ENCODE measurements at places on chromosomes 6 and 20.

- no peak for DNase-seq
Measured at GRCh38 chr6:14365393-14365792, 247.8 kb downstream of the CD83 start.

DNA sequence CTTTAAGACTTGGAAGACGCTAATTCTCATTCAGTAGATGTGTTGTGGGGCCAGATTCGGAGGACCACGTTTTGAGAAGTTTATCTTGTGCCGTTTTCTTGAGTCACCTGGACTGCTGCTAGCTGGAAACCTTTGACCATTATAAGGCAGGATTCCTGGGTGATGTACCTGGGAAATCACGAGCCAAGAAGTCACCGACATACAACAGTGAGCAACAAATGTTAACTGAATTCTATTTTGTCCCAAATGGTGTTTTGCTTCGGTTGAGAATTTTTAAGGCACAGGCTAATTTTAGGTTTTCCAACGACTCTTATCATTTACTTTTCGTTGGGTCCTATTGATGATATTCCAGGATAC lies 93.4 kb upstream of the BTN3A2 start:
- no peak for DNase-seq

GRCh38 chr6:149440735-149441671 lies 40.9 kb downstream of the SUMO4 start:
- DNase-seq: no peak

- no peak for DNase-seq
Measured at GRCh38 chr6:161186173-161186769, 87.6 kb downstream of the AGPAT4 start.

DNA sequence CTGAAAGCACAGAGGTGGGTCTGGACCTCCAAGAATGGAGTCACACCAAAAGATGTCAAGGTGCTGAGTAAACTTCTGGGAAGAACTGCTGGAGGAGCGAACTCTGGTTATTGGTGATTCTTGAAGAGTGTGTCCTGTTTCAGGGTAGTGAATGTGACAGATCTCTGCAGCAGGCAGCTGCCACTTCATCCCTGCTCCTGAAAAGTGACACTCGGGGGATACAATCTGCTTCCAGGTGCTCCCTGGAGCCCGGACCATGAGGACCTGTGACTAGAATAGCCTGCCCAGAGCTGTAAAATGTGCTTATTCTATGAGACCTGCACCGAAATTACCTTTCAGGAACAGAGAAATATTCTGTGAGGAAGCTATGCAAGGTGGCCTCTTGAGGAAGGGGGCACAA lies 191.1 kb downstream of the FOXC1 start:
- no peak for DNase-seq

DNA sequence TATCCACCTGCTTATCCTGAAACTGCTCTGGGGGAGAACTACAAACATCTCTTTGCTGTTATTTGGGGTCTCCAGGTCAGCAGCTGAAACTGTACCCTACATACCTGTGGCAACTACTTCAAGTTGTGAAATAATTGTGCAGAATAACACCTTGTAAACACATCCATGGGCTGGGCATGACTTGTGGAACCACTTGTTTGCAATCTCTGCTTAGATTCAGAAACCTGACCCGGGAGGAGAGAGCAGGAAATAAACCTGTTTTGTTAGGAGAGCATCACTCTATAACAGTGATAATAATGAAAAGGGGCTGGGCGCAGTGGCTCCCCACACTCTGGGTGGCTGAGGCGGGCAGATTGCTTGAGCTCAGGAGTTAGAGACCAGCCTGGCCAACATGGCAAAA lies 183.1 kb downstream of the NFATC2 start:
- no peak for DNase-seq

DNA sequence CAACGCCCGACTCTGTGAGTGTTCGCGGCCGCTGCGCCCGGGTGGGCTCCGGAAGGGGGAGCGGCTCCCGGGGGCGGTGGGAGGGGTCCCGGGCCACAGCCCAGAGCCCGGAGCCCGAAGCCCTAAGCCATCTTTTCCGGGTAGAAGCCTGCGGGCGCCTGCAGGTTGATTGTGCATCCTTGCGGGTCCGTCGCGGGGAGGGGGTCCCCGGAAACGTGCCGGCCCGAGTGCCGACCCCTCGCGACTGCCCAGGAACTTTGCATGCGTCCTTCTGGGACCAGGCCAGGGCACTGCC lies 413 bp downstream of the PTPRA start:
- no peak for DNase-seq

DNA sequence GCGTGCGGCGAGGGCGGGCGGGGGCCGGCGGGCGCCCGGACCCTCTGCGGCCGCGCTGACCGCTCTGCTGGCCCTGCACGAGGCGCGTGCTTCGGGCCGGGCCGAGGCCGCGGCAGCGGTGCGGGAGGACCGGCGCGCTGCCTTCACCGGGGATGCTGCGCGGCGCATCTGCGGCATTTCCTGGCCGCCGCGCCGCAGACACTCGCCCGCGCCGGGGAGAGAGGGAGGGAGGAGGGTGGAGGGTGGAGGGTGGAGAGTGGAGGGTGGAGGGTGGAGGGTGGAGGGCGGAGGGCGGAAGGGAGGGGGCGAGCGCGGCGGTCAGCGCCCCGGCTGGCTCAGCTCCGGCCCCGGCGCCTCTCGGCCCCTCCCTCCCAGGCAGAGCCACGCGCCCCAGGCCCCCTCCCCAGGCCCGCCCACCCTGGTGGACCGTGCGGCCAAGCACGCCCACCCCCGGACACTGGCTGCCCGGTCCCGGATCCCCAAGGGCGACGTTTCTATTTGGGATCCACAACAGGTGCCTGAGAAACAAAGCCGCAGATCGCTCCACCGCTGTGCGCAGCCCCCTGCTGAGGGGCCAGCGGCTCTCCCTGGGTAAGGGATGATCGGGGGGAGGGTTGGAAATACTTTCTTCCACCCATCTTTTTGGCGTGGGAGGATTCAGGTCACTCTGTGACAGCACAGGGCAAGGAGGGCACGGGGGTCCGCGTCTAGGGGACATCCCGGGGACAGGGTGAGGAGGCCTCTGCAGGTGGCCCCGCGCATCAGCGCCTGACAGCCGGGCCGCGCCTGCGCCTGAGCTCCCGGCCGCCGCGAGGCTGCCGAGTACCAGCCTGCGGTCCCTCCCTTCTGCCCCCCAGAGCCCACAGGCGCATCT lies 111.2 kb upstream of the BEND6 start:
- DNase-seq: no peak

DNA sequence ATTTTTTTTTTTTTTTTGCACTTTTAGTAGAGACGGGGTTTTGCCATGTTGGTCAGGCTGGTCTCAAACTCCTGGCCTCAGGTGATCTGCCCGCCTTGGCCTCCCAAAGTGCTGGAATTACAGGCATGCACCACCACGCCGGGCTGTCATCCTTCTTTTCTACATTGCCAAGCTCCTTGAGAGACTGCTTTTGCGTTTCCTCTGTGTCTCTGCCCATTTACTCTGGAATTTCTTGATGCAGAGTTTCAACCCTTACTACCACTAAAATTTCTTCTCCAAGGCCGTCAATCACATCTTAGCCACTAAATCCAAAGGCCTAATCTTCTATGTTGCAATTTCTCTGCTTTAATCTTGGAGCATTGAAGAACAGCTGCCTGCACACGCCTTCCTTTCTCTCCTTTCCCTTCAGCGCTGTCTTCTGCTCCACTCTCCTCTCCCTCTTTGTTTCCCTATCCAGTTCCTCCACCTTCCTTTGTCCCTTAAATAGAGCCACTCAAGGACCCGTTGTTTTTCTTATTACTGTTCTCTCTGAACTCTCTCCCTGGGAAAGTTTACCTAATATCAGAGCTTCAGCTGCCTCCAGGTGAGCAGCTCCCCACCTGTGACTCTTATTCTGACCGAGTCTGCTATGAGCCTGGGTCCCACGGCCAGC lies 98.8 kb downstream of the SLC35B3 start:
- DNase-seq: no peak

DNA sequence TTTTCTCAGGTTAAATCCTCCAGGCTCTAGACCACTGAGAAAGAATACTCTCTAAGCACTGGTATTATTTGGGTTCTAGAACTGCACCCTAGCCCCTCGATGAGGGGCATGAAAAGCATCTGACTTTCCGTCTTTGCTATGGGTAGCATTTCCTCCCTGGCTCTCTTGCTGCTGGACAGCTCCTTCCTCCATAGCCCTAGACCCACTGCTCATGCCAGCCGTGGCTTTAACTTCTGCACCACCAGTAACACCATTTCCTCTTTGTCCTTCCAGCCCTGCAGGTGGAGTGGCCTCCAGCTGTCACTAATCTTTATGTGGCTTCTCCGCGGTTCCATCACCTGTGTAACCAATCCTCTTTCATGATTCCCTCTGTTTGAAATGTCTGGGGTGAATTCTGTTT lies 194.9 kb downstream of the SCP2D1 start:
- DNase-seq: no peak

DNA sequence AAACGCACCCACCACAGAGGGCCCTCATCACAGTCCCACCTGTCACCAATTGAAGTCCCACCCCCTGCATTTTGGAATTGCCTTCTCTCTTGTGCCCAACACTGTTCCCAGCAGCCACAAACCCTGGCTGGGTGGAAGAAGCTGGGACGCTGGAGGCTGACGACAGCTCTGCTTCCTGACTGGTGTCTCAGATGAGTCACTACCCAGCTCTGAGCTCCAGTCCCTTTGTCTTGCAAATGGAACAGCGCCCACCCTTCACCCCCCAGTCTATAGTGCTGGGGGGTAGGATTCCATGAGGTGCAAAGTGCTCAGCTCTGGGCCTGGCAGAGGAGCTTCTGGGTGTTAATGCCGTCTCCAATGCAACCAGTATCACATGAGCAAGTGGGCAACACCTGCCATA lies 85.3 kb downstream of the DLGAP4 start:
- DNase-seq: no peak

GRCh38 chr20:48247961-48248360 lies 462.7 kb upstream of the SULF2 start:
- DNase-seq: no peak

GRCh38 chr6:151705993-151706733 lies 101.3 kb upstream of the ESR1 start:
- no peak for DNase-seq

DNA sequence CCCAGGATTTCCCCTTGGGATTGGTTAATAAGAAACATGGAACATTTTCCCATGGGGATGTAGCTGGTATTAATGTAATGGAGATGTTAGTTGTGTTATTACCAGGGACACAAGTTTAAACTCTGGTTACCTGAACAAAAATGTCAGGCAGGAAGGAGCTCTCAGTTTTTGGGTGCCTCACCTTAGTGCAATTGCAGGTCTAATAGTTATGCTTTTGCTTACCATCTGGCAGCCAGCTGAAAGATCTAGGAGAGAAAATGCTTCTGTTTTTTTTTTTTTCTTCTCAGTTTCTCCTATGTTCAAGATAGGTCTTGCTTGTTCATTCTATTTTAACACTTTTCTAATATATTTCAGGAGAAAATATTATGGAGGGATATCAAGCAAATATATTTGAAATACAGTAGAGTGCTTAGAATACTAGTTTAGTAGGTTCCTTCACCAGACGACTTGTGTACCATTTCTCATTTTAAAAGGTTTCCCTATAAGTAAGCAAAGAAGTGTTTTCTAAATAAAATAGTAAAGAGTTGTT lies 4.2 kb upstream of the UBE2J1 start:
- DNase-seq: no peak

- DNase-seq: no peak
Measured at GRCh38 chr6:159533568-159533967, 159.5 kb downstream of the SOD2 start.

GRCh38 chr20:50728486-50728980 lies 2.8 kb upstream of the PARD6B start:
- DNase-seq: no peak

GRCh38 chr6:42275376-42276033 lies 57.8 kb upstream of the MRPS10 start:
- no peak for DNase-seq

GRCh38 chr6:122151066-122151465 lies 248.4 kb upstream of the HSF2 start:
- no peak for DNase-seq

GRCh38 chr6:143592335-143592734 lies 80.8 kb upstream of the FUCA2 start:
- no peak for DNase-seq

DNA sequence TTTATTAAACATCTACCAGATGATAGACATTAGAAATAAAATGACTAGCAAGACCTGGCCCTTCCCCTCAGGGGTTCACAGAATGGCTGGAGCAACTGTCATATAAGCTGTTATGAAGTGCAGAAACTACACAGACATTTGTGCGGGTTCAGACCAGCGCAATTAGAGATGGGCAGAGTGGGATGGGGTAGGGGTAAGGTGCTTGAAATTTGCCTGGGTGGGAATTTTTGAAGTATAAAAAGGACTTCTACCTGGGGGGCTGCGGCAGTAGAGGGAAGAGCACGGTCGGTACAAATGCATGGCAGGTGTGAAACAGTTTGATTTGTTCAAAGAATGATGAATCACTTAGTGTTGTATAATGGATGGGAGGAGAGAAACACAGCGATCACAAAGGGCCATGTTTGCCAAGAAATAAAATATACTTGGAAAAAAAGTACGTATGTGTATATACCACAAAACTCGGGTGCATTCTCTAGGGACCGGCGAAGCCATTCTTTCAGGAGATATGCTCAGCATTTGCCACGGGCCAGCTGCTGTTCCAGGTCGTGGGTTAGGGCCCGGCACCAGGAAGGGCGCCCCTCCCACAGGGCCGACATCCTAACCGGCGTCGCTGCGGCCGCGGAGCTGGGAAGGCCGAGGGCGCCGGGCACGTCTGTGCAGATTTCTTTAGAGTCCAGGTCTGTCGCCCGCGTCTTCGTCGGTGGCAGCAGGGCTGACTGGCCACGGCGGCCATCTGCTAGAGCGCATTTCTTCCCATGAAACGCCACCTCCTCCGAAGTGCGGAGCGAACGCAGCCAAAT lies 809 bp upstream of the NOL7 start:
- no peak for DNase-seq

DNA sequence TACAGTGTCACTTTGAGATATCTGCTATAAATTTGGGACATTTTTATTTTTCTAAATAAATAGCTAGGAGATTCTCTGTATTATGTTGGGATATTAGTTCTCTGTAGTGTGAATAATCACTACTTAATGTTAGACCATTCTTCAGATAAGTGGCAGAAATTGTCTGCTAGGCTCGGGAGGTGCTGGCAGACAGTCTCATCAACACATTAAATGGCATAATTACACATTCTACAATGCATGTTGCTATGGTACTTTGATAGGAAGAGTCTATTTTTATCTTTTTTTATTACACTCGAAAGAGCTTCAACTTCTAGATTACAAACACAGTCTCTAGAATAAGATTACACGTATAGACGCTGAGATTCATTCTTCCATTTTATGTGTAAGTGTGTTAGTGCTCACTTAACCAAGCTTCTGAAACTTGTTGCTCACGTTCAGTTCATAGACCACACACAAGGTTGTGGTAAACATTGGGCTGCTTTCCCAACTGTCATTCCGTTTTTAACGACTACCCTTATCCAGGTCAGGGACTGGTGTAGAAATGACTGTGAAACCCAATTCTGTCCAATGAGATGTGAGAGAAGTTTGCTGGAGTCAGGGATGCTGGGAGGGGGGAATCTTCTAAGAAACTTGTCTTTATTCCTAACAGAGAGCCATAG lies 78.6 kb downstream of the TPBG start:
- no peak for DNase-seq

DNA sequence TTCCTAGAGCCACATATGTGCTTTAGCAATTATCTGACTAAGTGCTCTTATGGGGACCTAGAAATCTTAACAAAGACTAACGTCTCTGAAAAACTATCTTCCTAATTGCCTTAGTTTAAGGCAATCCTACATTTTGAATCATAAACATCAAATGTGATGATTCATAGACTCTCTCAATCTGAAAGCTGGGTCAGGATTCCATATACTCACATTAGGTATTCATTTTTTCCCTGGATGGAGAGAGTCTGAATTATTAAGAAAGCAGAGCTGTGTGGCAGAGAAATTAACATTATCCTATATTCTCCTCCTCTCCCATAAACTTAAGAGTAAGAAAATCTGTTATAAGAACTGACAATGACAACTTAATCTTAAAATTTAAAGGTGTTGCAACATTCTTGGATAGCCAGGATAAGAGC lies 1.6 kb upstream of the PRL start:
- DNase-seq: no peak

Measured in cortex of kidney (tissue), 1 donor.